ENCODE measurements at places on chromosomes 11 and 22. TPM values are rescaled to one million over a fixed set of nuclear protein-coding genes. Genes with fewer than 3 reads are reported as not detected.

The C11orf98 gene
- polyA plus RNA-seq = 60.4 TPM

GRCh38 chr11:100774859-100775258 is 87.8 kb downstream of the ARHGAP42 start:
- H3K4me1 ChIP-seq = peaks cover 28% of the 10 kb centered on the region
- no peak overlapping the region for H3K4me3 ChIP-seq
- no peaks in the 10 kb centered on the region for H3K27me3 ChIP-seq
- peak overlapping the region; percentile 92 for H3K27ac ChIP-seq

GRCh38 chr11:131514062-131514461 is 143.6 kb downstream of the NTM start:
- no peak overlapping the region for H3K4me3 ChIP-seq
- no peaks in the 10 kb centered on the region for H3K4me1 ChIP-seq
- H3K36me3 ChIP-seq = no peaks in the 10 kb centered on the region
- no peaks in the 10 kb centered on the region for H3K27me3 ChIP-seq
- DNase-seq = no peak

- H3K36me3 ChIP-seq = peaks cover 2% of the 10 kb centered on the region
- H3K27me3 ChIP-seq = no peaks in the 10 kb centered on the region
- H3K4me1 ChIP-seq = peaks cover 12% of the 10 kb centered on the region
- no peak overlapping the region for H3K27ac ChIP-seq
Measured at GRCh38 chr11:59671471-59671870, 2.6 kb upstream of the PATL1 start.

All from large intestine (tissue), 12 donors.